Right cardiac atrium (tissue), 5 donors: ENCODE measurements at places on chromosomes 6 and 20. TPM values are rescaled to one million over a fixed set of nuclear protein-coding genes. Genes with fewer than 3 reads are reported as not detected.

DNA sequence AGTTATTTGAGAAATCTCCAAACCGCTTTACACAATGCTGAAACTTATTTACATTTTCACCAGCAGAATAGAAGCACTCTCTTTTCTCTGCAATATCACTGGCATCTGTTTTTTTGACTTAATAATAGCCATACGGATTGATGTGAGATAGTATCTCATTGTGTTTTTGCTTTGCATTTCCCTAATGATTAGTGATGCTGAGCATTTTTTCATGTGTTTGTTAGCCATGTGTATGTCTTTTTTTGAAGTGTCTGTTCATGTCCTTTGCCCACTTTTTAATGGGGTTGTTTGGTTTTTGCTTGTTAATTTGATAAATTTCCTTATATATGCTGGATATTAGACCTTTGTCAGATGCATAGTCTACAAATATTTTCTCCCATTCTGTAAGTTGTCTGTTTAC, 73.6 kb downstream of the FBXO5 start:
- DNase-seq, result no peak

DNA sequence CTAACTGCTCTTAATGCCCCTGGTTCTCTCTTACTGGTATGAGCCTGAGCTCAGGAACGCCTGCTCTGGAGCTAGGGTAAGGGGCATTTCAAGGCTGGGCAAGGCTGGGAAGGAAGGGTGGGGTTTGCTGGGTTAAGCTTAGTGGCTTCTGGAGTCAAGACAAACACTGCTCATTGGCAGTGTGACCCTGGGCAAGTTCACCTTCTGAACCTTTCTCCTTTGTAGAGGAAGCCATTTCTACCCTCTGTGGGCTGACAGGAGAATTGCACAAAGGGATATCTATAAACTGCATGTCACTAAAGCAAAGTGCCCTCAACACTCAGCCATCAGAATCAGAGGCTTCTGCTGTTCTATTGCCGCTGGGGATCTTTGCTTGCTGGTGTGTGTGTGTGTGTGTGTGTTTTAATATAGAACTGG, 20.3 kb upstream of the LRRN4 start:
- DNase-seq, result no peak

- DNase-seq, result no peak
These were observed 66.1 kb downstream of the ADGB start for GRCh38 chr6:146664871-146665360.

SLC24A3 gene
- total RNA-seq, result 1.0 TPM

KIAA0408 gene
- 3.8 TPM for total RNA-seq

DNA sequence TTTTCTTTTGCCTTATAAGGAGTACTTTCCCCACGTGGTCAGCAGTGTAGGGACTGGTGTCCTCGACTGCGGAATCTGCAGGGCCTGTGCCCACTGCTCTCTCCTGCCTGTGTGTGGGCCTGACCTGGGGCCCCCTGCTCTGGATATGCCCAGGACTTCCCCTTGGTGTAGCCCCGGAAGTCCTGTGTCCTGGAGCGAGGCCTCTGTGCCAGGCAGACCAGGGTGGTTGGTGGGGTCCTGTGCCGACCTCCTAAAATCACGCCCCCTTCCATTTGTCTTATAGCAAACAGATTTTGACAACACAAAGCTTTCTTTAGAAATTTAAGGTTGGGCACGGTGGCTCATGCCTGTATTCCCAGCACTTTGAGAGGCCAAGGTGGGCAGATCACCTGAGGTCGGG, 64.2 kb downstream of the DLL1 start:
- no peak for DNase-seq

- no peak for DNase-seq
These were observed 33.5 kb downstream of the DLL1 start for GRCh38 chr6:170257376-170257775.

GRCh38 chr6:14857001-14857400, 388.9 kb upstream of the JARID2 start:
- DNase-seq, result no peak

- DNase-seq, result no peak
These were observed 66.5 kb upstream of the TENT5A start for GRCh38 chr6:81818901-81819361.

SLC35D3 gene
- total RNA-seq, result not detected

DNA sequence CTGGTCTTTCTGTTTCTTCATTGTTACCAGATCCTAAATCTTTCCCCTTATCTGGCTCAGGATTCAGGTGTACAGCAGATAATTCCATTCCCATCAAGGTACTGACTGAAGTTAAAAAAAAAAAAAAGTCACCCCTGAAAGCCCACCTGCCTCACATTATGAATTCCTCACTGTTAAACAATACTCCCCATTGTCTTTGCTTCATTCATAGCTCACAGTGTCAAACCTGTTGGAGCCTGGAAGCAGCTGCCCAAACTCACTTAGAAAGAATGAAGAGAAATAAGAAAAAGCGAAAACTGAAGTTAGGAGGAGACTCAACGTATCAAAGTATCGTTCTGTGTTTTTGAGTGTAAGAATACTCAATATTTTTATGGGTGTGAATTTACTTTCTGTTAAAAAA, 1.8 kb upstream of the DCBLD1 start:
- DNase-seq, result no peak

ECT2L gene
- total RNA-seq, result 2.8 TPM

DNA sequence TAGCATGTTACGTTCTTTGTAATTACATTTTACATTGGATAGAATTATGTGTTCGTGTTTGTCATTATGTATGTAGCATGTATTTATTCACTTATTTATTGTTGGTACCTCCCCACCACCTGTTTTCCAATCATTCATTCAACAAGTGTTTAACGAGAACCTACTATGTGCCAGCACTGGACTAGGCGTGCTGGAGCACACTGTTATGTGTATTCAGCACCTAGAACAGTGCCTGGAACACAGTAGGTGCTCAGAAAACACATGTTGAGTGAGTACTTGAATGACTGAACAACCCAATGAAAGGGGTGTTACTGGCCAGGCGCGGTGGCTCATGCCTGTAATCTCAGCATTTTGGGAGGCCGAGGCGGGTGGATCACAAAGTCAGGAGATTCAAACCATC, 11.3 kb downstream of the ETV7 start:
- no peak for DNase-seq

SAMD3 gene
- total RNA-seq, result 0.84 TPM

DNA sequence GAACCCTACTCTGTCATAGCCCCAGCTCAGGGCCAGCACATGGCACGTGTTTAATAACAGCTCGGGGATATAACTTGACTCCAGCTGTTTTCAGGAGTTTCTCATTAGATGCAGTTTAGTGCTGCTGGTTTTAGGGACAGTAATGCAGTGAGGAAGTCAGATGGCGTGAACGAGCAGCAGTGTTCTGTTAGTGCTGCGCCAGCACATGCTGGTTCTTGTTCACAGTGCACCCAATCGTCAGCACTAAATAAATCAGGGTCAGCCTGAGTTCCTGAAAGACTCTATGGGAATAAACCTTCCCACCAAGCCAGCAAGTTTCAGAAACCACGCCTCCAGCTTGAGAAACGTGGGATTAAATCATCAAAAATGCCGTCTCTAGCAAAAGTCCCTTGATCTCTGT, 235.9 kb upstream of the SUPT3H start:
- DNase-seq, result peak; percentile 49
